Vagina (tissue), 2 donors: ENCODE measurements at places on chromosomes 11 and 22. TPM values are rescaled to one million over a fixed set of nuclear protein-coding genes. Genes with fewer than 3 reads are reported as not detected.

The TTLL12 gene
- total RNA-seq: 56.2 TPM

DNA sequence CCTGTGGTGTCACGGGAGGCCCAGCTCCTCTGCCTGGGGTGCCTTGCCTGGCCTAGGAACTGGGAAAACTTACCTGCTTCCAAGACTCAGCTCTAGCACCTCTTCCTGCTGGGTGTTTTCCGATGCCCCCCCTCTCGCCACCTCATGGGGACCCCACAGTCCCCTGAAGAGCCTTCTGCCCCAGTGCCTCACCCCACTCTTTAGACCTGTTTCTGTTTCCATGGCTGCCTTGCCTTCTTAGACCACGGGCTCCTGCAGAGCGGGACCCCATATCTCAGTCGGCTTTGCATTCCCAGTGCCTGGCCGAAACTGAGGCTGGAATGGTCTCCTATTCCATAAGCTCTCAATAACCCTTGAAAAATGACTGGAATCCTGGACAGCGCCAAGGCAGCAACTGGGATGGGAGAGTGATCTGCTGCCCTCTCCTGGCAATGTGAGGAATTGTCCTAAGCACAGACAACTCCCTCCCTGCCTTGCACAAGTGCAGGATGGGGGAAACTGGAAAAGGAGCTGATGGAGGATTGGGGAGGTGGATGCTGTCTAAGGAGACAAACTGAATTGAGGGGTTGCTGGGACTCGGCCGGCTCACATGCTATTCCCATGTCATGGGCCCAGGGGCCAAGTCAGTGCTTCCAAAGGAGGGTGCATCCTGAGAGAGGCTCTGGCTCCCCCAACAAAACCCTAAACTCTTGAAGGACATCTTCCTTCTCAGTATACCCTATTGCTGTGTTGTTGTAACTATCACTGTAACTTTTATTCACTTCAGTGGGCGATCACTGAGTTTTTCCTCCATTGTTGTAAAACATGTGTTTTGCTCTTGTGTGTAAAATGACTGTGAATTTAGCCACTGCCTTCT lies 26.6 kb upstream of the IL17RA start:
- DNase-seq: no peak

GRCh38 chr11:61357233-61357893 lies 4.3 kb downstream of the CYB561A3 start:
- no peak for DNase-seq

DNA sequence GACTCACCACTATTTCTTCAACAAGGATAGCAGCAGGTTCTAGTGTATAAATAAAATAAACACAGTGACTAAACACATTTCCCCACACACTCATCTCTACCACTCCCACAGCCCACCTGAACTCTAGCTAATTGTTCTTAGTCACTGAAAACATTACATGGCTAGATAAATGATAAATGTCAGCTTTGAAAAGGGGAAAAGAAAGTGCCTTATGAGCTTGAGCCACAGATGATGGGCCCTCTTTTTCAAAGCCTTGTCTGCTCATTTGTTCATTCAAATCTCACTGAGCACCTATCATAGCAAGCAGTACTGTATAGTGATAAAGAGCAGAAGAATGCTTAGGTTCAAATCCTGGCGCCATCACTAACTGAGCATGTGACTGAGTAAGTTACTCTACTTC lies 58.3 kb downstream of the SIK3 start:
- no peak for DNase-seq

The GLB1L3 gene
- 2.2 TPM for total RNA-seq

- no peak for DNase-seq
Measured at GRCh38 chr22:46447906-46448305, 89.5 kb downstream of the CELSR1 start.

- no peak for DNase-seq
Measured at GRCh38 chr11:126861796-126862459, 138.6 kb downstream of the KIRREL3 start.

DNA sequence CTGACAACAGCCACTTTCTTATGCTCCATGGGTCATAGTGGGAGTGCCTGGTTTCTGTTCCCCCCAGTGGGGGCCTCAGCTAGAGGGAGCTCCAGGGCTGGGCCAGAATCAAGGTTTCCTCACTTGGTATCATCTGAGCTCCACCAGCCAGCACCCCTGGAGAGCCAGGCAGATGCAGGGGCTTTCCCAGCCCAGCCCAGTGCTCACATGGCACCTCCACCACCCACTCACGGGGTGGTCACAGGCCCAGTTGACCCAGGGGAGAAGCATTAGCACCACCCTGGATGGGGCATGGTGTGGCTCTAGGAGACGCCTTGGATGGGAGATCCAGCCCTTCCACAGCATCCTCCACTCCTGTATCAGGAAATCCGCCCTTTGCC lies 24.1 kb upstream of the WNT7B start:
- no peak for DNase-seq

DNA sequence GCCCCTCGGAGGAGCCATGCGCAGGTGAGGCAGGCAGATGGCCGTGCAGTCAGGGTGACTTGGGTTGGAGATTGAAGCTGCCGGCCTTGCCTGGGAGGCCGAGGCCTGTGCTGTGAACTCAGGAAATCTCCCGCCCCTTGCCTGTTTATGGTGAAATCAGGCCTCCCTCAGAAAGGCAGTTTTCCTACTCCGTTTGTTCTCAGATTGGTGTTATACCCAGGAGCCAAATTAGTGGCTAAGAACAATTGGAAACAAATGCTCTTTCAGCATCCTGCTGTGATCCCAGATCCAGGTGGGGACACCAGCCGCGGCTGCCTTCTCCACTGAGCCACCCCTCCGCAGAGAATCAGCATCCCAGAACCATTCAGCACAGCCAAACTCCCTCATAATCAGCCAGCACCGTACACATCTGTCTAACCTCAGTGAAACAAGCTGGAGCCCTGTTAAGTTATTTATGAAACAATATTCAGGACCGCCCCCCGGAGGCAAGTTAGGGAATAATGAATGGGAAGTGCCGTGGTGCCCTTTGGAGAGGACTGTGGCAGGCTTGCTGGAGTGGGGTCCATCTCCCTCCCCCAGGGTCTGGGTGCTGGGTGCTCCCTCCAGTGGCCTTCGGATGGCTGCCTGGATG lies 60.0 kb downstream of the PKNOX2 start:
- no peak for DNase-seq

- no peak for DNase-seq
Measured at GRCh38 chr11:58275002-58275401, 6.9 kb upstream of the OR10W1 start.

DNA sequence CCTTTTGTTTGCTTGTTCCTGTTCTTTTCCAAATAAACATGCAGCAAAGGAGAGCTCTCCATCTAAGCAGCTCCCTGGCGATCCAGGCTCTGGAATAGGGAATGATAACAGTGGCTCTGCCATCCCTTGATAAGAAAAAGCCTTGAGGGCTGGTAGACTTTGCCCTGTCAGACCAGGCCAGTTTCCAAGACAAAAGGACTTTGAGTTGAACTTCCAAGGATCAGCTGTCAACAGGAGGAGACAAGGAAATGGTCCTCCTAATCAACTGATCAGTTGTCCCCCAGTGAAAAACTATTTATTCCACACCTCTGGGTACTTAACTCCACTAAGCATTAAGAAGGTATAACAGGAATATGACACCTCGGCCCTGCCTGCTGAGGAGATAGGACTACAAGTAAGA lies 127.8 kb downstream of the PARVA start:
- DNase-seq: no peak

GRCh38 chr11:97107604-97108003 lies 717.8 kb downstream of the JRKL start:
- DNase-seq: no peak

GRCh38 chr22:47659467-47660223 lies 897.2 kb downstream of the TBC1D22A start:
- DNase-seq: no peak
